NCI-H1105 (cell line): ENCODE measurements at places on chromosomes 3 and 15.
A peak's percentile ranks its signal among the peaks of the same experiment; 100 is the strongest.

GRCh38 chr3:97264180-97264579 is 449.8 kb downstream of the EPHA6 start:
- DNase-seq, result no peak

- DNase-seq, result peak; percentile 38
Observed at GRCh38 chr3:121651684-121652083, 9.0 kb downstream of the HCLS1 start.

DNA sequence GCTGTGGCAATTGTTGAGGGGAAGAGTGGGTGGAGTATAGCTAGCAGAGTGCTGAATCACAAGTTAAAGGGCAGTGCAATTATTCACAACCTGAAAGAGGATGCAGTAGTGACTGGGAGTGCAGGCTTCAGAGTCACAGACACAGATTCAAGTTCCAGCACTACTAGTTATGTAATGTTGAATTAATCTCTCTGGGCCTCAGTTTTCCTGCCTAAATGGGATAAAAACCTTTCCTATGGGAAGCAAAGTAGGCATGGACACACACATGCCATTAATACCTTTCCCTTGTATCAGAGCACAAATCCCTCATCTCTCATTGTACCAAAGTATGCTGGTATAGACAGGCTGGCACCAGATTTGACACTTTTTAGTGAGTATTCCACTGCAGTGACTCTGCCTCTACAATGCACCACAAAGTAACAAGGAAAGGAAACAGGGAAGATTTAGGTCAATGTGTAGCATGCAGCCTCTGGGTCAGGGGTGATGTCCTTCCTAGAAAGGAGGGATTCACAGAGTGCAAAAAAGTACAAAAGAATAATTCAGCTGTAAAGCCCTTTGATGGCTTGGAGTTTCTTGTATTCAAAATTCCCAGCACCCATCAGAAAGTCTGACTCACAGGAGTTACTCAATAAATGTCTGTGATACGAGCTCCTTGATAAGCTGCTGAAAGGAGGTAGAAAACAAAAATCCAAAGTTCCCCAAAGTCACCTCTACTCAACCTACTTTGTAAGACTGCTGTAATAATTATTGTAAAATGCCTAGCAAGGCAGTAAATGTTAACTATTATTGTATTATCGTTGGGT is 507.5 kb upstream of the TGFBR2 start:
- no peak for DNase-seq

- DNase-seq, result no peak
Observed at GRCh38 chr15:75107908-75108838, 84.8 kb downstream of the PPCDC start.

DNA sequence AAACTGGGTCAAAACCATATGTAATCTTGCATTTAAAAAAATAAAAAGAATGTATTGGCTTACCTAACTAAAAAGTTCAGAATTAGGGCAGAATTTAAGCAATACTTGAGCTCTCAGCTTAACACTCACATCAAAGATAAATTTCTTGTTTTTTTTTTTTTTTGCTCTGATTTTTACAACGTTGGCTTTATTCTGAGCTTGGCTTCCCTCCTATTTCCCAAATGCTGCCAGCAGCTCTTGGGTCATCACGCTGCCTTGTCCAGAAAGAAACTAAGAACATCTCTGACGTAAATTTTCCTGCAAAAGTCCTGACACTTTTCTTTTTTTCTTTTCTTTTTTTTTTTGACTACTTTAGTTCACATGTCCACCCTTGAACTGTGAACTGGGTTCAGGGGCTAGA is 150.6 kb upstream of the TGFBR2 start:
- no peak for DNase-seq

DNA sequence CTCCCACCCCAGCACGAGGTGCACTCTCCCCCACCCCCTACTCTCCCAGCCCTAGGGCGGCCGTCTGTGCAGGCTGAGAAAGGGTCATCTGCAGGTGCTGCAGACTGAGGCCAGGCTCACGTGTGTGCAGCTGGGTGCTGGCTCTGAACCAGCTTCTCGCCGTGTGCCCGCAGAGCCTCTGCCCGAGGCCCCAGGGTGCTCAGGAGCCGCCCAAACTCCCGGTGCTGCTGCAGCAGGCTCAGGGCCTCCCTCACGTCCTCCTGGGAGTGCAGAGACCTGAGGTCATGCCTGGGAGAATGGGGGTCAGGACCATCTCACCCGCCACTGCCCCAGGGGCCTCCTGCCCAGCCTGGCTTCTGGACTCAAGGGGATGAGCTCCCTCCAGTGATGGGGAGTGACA is 17.2 kb downstream of the SPTBN5 start:
- DNase-seq, result no peak

DNA sequence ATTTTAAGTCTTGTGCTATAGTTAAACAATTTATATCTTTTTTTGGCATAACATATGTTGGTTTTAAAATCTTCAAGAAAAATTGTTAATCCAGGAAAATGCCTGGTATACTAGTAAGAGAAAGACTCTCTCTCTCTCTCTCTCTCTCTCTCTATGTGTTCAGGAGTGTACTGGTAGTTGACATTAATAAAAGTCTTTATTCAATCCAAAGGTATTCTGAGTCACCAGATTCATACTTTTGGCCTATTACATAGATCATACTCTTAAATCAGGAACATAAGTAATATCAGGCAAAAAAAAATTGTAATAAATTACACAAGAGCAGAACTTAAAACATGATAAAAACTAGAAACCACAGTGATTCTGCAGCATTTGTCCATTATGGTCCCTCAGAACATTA is 70.2 kb downstream of the TFG start:
- no peak for DNase-seq

DNA sequence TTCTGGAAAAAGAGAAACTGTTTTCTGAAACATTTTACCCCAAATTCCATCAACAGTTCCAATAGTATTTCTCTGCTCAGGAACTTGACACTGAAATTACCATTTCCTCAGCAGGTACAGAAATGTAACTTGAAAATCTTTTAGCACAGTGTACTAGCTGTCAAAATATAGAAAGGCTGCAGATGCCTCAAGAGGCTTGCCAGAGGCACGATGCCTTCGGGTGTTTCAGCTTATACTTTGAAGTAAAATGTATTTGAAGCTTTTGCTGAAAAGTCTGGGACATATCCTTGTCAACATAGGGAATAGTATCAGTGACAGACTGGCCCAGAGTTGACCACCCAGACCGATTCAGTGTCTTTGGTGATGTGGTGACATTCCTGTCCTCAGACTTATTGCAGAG is 154.4 kb upstream of the CHRM5 start:
- no peak for DNase-seq

- no peak for DNase-seq
Observed at GRCh38 chr3:136184703-136185102, 11.4 kb downstream of the MSL2 start.

DNA sequence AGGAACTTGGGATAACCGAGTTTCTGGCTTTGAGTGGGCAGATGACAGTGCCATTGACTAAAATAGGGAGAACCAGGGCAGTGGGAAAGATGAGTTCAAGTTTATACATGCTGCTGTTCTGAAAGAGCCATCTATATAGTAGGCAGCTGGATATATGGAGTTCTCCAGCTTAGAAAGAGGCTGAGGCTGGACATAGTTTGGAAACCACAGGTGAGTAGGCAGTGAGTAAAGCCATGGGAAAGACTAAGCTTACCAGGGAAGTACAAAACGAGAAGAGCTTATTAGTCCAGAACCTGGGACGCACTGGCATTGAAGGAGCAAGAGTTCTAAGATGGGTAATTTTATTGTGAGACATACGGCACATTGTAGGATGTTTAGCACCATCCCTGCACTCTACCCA is 54.2 kb downstream of the MSL2 start:
- DNase-seq, result no peak

GRCh38 chr15:41827290-41827879 is 507 bp upstream of the JMJD7 start:
- DNase-seq, result peak; percentile 15

DNA sequence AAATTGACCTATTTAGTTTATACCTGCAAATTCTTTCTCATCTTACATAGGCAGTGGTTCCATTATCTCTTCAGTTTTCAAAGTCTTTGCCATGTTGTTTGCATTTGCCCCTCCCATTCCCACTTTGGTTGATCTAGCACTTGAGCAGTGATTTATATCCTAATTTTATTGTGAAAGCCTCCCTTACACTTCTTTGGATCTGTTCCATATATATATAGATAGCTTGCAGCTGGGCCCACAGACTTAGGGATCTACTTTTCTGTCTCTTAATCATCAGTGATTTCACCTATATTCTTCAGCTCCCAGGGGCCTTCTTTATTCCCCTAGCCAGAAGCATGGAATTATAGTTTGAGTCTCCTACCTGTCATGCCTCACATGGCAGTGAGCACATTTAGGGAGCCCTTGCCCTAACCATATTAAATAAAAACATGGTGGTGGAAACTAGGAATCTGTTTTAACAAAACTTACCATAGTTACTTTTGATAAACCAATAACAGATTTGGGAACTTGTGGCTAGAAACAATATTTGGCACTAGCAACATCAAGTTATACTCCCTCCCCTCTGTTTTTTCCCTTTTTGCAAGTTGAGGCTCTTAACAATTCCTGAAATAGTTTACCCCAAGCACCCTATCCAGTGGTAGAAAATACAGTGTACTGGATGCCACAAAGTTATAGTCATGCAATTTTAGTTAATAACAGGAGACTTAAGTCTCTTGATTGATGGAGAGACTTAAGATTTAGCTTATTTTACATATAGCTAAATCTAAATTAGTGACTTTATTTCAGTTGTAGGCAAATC is 41.7 kb downstream of the ARIH1 start:
- peak; percentile 6 for DNase-seq

- DNase-seq, result no peak
Observed at GRCh38 chr3:30597131-30597768, 9.2 kb upstream of the TGFBR2 start.

DNA sequence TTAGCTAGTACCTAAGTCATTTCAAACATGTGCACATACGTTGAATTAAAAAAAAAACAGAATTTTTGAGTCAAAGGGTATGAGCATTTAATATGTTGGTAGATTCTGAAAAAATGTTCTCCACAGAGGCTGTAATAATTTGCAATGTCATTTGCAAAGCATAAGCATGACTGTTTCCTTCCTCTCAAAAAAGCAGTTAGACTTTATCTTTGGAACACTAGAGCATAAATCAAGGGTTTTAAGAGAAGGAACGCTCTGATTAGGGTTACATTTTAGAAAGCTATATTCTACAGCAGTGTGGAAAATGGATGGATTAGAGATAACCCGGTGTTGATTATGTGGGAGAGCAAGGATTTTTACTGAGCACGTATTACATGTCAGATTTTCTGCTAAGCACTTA is 193.7 kb downstream of the WDR72 start:
- no peak for DNase-seq

DNA sequence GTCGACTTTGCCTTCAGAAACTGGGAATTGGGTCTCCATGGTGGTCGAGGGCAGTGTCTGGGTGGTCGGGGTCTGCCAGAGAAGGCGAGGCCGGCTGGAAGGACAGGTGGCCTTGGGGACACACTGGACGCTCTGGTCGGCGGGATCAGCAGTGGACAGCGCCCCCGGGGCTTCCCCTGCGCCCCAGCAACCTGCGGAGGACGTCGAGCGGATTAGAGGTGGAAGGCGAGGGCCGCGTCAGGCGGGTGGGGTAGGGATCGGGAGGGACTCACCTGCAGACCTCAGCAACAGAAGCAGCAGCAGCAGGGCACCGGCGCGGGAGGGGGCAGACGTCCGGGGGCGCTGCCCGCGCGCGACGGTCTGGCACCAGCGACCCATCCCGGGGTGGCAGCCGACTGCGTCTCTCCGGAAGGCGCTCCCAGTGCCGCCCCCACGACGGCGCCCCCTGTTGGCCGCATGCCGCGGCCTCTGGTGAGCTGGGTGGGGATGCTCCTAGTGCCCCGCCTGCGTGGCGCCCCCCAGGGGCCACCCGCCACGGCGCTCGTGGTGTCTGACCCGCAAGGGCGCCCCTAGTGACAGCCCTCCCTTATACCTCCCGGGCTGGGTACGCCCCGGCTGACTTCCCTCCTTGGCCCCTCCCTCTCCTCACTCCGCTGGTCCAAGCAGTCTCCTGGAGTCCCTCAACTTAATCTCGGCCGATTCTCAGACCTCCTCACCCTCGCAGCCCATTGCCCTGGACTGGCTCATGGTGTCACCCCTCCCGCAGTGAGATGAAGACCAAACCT is at the start of gene PRSS50:
PRSS50 (minus strand) TSS at position 423 of the 785 bp plus-strand sequence; CDS start at position 378, 45 bp downstream.
- no peak for DNase-seq

- peak; percentile 65 for DNase-seq
Observed at GRCh38 chr3:80771085-80771484, 990.4 kb downstream of the GBE1 start.

DNA sequence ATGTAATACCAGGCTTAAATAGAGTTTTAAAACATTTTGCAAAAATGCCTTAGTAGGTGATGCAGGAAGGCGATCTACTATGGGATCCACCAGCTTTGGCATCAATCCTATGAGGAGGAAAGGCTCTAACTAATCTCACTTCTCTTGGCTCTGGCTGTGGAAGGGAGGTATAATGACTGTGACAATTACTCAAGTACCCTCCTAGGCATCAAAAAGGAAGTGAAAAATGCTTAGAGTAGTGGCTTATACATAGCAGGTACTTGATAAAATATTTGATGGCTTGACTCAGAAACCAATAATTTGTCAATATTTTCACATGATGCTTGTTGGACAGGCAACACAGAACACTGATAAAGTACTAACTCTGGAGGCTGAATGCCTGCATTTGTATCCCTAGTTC is 34.1 kb upstream of the SERPINI2 start:
- no peak for DNase-seq
